Activated naive CD8-positive, alpha-beta T cell treated with anti-CD3 and anti-CD28 coated beads, Interleukin-2, amount 50 U/mL, for 24 hours (primary cell): ENCODE measurements at places on chromosomes 5 and 9.

GRCh38 chr5:69078921-69079540, 14.8 kb upstream of the SLC30A5 start:
- no peak for DNase-seq

- no peak for DNase-seq
Measured at GRCh38 chr9:87622923-87623322, 103.0 kb upstream of the CTSL start.

GRCh38 chr5:69024241-69024651, 69.6 kb upstream of the SLC30A5 start:
- DNase-seq = no peak

DNA sequence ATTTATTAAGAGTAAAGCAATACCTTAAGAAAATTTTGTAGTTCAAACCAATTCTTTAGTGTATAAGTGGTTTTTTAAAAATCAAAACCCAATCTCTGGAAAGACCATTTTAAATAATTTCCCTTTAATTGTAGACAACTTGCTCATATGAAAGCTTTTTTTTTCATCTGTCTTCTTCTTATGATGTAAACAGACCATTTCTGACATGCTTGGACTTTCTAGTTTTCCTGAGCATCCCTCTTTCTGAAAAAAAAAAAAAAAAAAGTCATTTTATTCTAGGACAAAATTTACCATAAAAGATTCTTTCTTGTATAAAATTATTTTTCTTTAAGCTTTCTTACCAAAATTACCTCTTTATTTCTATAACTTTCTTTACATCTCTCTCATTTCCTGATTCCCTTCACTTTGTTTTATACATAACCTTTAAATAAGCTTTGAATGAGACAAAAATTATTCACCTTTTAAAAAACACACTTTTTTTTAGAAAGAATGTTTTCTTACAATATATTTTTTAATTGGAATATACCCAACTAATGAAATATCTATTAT, 67.5 kb downstream of the COL15A1 start:
- no peak for DNase-seq

- no peak for DNase-seq
Measured at GRCh38 chr5:171261904-171262303, 47.1 kb upstream of the TLX3 start.

DNA sequence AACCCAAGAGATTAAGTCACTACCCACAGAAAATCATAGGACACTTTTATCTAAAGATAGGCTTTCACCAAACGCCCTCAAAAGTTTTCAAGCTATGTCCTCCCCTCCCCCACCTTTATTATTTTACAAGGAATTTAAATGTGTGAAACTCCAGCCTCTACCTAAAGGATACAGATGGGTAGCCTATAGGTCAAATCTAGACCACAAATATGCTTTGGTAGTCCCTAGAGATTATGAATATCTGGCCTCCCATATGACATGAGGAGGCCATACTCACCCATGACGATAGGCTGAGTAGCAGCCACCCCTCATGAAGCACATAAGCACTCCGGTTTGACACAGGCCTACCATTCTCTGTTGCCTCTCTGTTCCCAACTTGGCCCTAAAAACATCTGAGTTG, 11.9 kb downstream of the SIL1 start:
- DNase-seq = no peak
